Hindlimb muscle (tissue), 1 donor: ENCODE measurements at places on chromosomes 16 and 17.

DNA sequence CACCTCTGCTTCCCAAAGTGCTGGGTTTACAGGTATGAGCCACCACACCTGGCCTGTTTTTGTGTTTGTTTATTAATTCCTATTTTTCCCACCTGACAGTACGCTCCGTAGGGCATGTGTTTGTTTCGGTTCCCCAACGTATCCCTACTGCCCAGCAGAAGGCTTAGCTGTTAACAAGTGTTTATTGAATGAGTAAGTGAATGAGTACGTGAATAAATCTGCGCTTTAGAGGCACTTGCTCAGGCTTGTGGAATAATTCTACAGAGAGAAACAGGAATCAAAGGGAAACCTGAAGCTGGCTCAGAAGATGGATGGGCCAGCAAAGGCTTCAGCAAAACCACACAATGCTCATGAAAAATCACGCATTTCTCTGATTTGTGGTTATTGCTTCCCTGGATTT lies 647.9 kb downstream of the MAF start:
- no peak for DNase-seq

DNA sequence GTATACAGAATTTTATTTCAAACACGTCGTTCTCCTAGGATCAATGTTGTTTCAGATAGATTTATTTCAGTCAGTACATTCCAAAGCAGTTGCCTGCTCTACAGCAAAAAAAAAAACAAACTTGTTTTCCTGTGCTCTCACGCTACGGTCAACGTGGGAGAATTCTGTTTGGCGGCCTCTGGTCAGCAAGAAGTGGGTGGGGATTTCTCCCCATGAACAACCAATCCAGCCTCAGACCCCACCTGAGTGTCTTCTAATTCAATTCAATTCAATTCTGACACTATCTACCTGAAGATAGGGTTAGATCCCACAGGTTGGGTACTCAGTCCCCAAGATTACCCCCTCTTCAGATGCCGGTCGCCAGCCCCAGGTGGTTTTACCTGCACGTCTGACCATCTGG lies 22.1 kb downstream of the C17orf58 start:
- DNase-seq = no peak

- DNase-seq = no peak
Measured at GRCh38 chr16:49343291-49343690, 30.3 kb upstream of the C16orf78 start.

- no peak for DNase-seq
Measured at GRCh38 chr17:27265333-27265732, 28.6 kb upstream of the WSB1 start.

DNA sequence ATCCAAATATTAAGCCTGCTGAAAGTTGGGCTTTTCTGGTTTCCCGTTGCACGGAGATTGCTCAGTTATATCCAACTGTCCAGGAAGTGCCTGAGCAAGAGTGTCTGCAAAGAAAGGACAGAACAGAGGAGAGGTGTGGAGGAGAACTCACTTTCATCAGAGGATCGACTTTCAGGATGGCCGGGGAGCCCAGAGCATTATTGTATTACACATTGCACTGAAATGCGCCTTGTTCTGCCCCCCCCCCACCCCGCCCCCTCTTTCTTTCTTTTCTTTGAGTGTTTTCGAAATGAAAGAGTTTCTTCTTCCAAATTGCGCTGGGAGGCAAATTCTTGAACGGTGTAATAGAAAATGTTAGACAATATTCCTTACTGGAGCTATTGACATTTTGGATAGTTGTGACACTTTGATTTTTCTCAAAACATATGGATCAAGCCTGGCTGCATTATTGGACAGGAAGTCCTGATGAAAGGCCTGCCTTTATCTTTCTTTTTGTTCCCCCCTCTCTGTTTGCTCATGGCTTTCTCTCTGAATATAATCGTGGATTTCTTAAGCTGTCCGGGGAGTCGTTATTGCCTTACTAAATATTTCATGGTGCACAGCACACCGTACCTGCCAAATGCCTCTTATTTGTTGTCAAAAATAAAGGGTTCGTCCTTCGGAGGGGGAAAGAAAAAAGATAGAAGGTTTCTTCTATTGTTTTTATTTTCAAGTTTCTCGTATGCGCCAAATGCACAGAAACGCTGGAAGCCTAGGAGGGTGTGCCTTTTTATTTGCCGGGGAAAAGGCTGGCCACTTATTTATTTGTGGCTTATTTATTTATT lies 110.8 kb downstream of the IRX3 start:
- DNase-seq = no peak

GRCh38 chr16:86998196-86999001 lies 318.8 kb downstream of the C16orf95 start:
- DNase-seq = no peak

GRCh38 chr16:54140057-54140787 lies 146.4 kb downstream of the IRX3 start:
- no peak for DNase-seq

DNA sequence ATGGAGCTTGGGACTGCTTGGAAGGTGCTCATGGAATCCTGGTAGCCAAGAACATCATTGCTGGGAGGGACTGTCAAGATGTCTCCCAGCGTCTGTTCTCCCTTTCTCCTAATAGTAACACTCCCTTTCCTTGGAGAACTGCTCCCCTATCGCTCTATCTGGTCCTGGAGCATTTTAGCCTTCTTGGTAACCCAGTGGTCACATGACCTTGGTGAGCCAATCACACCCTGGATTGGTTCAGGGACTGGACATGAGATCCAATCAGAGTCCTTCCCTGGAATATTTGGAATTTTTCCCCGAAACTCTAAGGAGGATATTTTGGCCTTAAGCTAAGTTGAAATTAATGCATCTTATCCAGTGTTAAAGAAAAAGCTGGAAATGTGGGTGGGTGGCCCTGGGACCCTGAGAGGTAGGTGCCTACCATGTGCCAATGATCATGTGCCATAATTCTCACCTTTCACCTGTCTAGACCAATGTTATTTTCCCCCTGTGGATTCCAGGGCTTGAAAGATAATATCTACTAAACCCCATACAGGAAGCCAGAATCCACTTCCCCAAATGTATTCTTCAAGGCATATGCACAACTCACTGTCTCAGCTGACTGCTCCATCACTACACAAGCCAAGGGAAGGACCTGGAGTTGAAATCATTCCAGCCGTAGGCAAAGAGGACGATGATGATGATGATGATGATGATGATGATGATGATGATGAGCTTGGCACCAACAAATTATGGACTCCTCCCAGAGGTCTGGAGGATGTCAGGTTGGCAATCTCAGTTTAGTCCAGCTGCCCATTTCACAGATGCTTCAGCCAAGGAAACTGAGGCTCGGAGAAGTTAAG lies 193.2 kb downstream of the RAB11FIP4 start:
- no peak for DNase-seq

DNA sequence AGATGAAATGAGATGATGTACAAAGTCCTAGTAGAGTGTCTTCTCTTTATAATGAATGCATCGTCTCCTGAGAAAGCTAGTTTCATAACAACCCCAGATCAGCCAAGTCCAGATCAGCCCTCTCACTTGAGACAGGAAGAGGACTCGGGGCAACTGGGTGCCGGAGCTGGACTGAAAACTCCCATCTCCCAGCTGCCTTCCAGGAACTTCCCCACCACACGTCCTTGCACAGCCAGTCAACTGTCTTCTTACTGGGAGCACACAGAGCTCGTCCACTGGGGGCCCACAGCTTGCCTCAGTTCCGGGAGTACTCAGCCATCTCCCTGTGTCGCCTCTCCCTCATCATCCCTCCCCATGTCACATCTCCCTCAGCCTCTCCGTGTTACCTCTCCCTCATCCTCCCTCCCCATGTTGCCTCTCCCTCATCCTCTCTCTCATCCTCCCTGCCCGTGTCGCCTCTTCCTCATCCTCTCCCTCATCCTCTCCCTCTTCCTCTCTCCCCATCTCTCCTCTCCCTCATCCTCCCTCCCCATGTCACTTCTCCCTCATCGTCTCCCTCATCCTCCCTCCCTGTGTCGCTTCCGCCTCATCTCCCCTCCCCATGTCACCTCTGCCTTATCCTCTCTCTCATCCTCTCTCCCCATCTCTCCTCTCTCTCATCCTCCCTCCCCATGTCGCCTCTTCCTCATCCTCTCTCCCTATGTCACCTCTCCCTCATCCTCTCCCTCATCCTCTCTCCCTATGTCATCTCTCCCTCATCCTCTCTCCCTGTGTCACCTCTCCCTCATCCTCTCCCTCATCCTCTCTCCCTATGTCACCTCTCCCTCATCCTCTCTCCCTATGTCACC lies 22.4 kb upstream of the KCNH6 start:
- DNase-seq = no peak

DNA sequence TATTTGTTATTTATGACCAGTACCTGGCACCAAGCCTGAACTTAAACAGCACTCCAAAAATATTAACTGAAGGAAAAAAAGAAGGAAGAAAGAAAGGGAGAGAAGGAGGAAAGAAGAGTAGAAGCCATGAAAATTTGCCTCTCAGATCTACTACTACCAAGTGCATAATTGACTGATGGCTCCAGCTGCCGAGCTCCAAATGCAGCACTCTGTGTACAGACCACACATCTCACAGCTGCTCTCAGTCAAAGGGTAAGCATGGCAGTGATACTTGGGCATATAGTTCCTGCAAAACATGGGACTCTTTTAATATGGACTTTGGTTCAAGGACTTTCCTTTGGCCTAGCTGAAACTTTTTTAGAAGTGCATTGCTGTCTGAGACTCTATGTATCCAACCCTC lies 44.0 kb upstream of the NOG start:
- DNase-seq = peak; percentile 8

GRCh38 chr17:5610956-5611355 lies 26.6 kb upstream of the NLRP1 start:
- no peak for DNase-seq

- DNase-seq = no peak
Measured at GRCh38 chr16:8936421-8936820, 27.3 kb downstream of the USP7 start.

GRCh38 chr16:86239381-86239780 lies 270.9 kb upstream of the FOXF1 start:
- DNase-seq = no peak

DNA sequence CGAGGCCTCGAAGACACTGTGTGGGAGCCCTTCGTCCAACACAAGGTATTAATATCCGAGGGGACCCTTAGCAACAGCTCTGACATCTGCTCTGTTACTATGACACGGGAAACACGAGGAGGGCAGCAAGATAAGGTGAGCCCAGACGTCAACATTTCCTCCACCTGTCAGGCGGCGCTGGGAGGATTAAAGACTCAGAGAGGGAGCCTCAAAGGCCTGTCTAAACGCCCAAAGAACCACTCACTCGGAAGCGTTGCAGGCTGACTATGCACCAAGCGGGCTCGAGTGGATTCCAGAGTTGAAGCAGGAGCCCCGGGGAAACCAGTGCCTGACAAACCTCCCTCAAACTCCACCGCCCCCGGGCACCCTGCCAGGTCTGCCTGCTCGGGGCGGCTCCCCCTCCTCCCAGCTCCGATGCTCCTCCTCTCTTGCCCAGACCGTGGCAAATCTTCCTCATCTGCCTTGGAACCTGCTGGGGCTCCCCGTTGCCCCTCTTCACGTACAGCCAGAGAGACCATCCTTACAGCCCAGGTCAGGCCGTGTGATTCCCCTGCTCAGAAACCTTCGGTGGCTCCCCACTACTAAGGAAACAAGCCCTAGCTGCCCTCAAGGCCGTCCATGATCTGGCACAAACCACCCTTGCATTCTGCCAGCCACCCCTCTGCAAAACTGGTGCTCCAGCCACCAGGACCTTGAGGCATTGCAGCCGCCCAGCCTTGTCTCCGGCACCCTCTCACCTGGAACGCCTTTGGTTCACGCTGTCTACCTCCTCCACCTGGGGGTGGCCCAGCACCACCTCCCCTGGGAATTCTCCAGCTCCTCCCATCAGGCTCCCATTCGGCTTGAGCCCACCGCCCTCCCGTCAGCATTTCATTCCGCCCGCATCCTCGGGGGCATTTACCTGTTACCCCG lies 16.2 kb downstream of the RPH3AL start:
- no peak for DNase-seq

GRCh38 chr17:79294459-79295071 lies 219.9 kb downstream of the ENGASE start:
- peak; percentile 75 for DNase-seq

- DNase-seq = no peak
Measured at GRCh38 chr17:73061161-73061560, 31.3 kb downstream of the SLC39A11 start.

DNA sequence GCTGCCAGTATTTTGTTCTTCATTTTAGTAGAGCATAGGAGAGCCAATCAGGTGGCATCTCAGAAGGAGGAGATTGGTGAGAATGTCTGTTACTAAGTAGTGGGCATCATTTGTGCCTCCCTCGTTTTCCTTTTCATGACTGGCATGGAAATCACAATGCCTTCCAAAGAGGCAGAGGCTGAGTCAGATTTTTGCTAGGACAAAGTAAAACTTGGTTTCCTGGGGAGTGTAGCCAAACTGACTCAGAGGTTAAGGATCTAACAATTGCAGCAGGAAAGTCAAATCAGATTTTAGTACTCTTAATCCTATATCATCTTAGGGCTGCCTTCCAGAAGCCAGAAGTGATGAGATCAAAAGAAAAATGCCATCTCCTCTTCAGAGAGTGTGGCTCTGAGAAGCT lies 138.7 kb downstream of the ANKFN1 start:
- no peak for DNase-seq

GRCh38 chr17:7384489-7385081 lies 3.7 kb downstream of the TNK1 start:
- no peak for DNase-seq

DNA sequence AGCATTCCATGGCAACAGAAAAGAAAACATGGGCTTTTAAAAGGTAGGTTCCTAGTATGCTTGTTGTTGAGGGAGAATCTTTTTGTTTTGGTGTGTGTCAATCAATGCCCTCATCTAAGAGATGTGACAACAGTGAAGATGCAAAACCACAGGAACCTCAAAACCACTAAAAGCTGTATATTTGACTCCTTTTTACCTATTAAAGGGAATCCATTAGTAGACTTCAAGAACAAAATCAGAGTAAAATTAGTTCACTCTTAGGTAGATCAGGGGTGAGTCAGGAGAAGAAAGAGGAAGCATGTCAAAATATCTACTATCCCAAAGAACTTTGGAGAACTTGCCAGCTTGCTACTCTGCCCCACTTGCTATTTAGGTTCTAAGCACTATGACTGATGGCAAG lies 89.1 kb downstream of the CDK5R1 start:
- DNase-seq = no peak

GRCh38 chr17:58189436-58190146 lies 2.9 kb upstream of the EPX start:
- DNase-seq = peak; percentile 26

- no peak for DNase-seq
Measured at GRCh38 chr17:78957128-78957527, 22.6 kb downstream of the LGALS3BP start.

- DNase-seq = no peak
Measured at GRCh38 chr16:11215935-11216556, 40.0 kb downstream of the SOCS1 start.

DNA sequence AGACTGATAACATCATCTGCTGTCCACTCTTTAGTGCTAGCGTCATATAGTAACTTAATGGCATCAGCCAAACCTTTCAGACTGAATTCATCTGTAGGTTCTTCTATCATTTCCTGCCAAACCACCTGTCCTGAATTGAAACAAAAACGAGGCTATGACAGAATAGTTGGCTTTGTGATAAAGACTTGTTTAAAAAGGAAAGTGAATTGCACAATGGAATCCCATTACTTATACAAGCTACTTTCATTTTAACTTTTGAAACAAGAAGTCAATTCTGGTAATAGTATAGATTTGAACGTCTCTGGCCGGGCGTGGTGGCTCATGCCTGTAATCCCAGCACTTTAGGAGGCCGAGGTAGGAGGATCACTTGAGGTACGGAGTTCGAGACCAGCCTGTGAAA lies 18.2 kb downstream of the LASP1NB start:
- DNase-seq = no peak
